ENCODE measurements at places on chromosomes 3 and 15.

- no peak for DNase-seq
Observed at GRCh38 chr15:64026591-64026990, 19.7 kb downstream of the DAPK2 start.

- DNase-seq = no peak
Observed at GRCh38 chr3:188137051-188137450, 16.9 kb upstream of the LPP start.

DNA sequence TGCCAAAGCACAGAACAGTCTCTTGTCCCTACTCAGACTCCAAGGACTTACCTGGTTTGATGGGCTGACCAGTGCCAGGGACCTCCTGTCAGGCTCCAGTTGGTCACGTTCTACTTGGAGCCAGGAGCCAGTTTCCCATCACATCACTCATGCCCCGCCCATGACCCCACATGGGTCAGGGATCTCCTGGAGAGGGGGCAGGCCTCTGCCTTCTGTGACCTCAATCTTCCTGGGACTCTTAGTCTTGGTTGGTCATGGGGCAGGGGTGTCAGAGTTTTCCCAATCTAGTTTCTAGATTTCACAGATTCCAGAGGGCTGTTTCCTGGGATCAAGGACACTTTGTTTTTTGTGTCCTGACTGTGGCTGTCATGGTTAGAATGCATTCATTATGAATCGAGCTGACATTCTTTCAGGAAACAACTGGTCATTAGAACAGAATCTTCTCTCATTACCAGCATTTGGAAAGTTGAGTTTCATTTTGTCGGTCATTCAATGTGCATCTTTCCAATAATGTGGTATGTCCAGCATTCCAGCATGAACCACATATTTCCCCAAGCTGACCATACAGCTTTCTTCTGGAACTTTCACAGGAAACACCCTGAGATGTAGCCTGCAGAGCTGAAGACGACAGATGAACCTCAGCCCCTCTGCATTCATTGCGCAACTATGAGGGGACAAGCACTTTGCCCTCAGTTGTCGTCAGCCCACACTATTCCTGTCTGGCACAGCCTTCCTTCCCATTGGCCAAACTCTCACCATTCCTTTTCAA, 19.8 kb downstream of the CYP19A1 start:
- no peak for DNase-seq

DNA sequence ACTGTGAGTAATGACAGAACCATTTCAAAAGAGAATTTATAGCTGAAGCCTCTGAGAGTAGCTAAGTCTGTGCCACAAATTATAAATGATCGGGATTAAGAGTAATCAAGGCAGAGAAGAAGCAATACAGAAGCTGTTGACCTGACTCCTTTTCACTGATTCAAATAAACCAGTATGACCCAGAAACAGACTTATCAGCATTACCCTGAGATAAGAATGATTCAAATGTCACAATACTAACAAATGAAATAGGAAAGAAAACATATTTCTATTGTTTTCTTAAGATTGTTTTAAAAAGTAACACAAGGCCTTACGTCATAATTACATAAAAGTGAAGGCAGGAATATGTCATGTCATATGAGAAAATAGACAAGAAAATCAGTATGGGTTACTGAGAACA, 1534.6 kb downstream of the SI start:
- no peak for DNase-seq

- no peak for DNase-seq
Observed at GRCh38 chr3:46378426-46378942, 7.7 kb downstream of the CCR5 start.

DNA sequence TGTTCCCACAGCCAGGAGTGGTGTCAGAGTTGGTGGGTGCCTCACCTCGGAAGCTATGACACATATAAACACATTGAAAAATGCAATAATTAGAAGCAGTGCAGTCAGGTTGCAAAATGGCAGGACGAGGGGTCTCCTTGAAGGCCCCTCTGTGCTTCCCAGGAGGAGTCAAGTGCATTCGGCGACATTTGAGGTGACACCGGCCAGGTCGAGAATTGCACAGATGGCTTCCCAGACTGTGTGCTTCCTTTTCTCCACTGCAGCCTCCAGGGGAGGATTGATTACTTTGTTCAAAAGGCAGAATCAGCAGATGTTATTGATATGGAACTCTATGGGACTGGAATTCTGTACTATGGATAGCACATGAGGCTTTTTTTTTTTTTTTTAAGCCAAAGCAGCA, 163.2 kb downstream of the MINAR1 start:
- DNase-seq = no peak

DNA sequence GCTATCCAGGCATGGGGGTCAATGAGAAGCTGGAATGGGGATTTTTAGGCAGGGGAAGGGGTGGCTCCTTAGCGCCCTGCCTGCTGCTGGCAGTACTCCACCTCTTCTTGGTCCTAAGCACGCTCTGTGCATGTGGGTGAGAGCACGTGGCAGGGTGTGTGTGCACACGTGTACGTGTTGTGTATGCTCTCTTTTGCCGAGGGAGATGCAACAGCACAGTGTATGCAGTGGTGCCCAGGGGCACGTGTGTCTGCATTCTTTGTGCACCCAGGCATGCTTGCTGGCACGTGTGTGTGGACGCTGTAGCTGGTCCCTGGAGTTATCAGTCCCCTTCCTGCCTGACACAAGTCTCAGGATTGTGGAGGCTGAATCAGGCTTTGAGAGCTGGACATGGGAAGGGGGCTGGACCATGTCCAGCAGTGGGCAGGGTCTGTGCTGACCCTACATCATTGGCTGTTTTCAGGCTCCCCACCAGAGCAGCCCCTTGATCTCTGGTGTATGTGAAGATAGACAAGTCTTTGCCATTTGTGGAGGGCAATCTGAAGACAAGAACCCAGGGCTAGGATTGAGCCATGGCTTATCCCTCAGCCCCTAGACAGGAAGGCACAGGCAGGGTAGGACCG, 1.9 kb upstream of the CAMKV start:
- no peak for DNase-seq

DNA sequence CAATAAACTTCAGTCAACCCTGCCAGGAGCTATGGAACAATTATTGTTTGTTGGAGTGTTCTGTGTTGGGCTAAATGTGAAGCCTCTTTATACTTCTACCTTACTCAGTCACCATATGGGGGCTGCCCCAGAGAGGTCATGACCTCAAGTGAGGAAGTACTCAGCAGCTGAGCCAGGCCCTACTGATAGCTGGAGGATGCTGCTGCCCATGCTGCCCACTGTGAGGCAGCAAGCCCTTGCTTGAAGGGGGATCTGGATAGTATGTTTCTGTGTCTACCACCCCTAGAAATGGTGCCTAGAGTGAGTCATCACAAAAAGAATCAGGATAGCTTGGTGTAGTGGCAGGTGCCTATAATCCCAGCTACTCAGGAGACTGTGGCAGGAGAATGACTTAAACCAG, 4.5 kb upstream of the RPL24 start:
- no peak for DNase-seq

GRCh38 chr3:30302027-30302426, 304.4 kb upstream of the TGFBR2 start:
- no peak for DNase-seq

GRCh38 chr3:170367797-170368196, 10.3 kb downstream of the SKIL start:
- DNase-seq = no peak

- DNase-seq = no peak
Observed at GRCh38 chr15:81337241-81337640, 13.3 kb upstream of the STARD5 start.

DNA sequence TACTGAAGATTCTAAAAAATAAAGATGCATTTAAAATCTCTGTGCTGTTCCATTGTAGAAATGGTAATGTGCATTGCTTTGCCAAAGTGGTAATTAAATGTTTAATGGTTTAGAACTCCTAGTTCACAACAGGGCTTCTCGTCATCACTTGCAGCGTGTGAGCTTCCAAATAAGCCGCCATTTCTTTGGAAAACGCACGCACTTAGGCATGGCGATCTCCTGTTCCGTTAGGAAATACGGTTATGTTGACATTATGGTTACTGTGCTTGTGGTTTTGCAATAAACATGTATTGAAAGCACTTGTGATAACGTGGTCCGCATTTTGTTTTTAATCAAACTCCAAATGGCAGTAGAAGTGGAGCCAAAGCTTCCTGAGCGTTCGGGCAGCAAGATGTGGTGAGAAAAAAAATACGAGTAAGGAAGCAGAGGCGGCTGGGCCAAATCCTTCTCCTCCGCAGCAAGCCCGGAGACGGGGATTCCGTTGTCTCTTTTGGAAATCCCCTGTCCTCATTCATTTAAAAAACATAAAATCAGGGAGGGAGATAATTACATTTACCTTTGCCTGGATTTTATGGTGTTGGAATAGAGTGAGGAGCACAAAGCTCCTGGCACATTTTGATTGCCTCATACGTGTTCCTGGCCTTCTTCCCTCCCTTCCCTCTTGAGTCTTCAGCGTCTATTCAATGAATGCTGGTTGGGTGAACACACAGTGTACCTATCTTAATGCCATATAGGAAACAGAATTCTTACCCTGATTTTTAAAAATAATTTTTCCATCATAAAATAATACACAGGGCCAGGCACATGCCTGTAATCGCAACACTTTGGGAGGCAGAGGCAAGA, 97.5 kb downstream of the SLC49A4 start:
- no peak for DNase-seq

DNA sequence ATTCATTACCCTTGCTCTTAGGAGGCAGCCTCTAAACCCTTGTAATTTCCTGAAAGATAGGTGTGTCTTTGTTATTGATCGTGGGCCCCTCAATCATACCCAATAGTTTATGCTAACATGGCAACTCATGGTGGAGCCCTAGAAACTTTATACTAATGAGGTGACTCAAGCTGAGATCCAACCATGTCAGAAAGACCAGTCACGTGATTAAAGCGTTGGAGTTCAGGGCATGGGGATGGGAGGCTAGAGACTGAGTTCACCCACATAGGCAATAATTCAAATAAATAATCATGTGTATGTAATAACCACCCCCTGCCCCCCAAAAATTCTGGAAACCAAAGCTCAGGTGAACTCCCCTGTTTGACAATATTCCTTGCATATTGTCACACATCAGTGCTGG, 99.5 kb upstream of the TUSC7 start:
- DNase-seq = no peak

- no peak for DNase-seq
Observed at GRCh38 chr3:161422171-161422700, 50.9 kb upstream of the SPTSSB start.

- DNase-seq = no peak
Observed at GRCh38 chr3:124553178-124553577, 177.1 kb upstream of the UMPS start.

DNA sequence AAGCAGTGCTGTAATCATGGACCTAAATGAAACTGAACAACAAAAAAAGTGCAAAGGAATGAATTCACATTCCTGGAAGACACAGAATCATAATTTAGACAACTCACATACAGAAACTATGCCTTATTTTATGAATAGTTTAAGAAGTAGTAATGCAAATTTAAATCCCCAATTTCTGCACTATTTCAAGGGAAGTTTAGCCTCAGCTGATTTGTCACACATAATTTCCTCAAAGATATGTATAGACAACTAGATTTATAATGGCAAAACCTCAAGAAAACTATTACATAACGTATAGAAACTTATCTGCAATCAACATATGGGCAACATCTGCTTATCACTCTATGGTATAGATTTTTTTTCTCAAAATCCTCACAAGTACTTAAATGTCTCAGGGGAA, 7.8 kb upstream of the PTX3 start:
- no peak for DNase-seq

- DNase-seq = no peak
Observed at GRCh38 chr3:73605412-73605811, 19.3 kb downstream of the PDZRN3 start.

Data from stimulated activated CD4-positive, alpha-beta T cell treated with anti-CD3 and anti-CD28 coated beads, Interleukin-1b, Interleukin-23, amount 100 ng/mL, for 1 hour (primary cell).